ENCODE measurements at places on chromosomes 5 and 9. TPM values are rescaled to one million over a fixed set of nuclear protein-coding genes. Genes with fewer than 3 reads are reported as not detected.

PCDHGB4 gene
- 0.23 TPM for total RNA-seq

DNA sequence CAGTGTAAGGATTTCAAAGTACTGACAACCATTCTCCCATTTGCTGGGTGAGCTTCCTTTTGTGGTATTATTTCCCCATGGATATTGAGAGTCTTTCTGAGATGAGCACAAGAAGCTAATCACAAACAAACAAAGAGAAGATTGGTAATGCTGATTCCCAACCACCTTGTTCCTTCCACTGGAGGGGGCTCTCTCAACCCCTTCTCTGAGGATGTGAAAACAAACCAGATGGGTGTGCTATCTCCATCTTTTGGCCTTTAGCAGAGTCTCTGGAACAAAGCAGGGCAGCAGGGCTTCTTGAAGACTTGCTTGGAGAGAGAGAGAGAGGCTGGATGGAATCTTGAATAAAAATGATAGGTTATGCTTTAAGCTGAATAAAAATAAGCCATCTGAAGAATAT is 576.7 kb upstream of the ZNF462 start:
- no peak for DNase-seq

DNA sequence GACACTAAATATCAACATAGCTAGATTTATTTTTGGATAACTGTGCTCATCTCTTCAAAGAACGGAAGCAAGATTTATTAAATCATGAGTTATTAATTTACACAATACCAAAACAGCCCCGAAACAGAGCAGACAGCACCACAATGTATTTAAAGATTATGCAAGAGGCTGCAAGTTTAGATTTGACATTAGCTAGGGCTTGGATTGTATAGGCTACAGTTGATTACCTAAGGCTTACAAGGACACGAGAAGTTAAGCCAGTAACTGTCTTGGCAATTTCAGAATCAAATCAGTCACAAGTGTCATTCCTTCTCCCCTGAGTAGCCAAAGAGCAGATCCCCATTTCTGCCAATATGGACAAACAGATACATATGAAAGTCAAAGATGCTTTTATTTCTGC is 152.6 kb downstream of the MED27 start:
- no peak for DNase-seq

DNA sequence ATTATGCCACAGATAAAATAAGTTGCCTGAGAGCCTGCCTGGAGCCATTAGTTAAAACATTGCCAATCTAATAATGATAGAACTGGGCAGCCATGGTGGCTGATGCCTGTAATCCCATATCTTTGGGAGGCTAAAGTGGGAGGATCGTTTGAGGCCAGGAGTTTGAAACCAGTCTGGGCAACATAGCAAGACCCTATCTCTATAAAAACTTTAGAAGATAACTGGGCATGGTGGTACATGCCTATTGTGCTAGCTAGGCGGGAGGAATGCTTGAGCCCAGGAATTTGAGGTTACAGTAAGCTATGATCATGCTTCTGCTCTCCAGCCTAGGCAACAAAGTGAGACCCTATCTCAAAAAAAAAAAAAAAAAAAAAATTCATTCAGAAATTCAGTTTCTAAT is 52.6 kb downstream of the RAI14 start:
- DNase-seq = no peak

DNA sequence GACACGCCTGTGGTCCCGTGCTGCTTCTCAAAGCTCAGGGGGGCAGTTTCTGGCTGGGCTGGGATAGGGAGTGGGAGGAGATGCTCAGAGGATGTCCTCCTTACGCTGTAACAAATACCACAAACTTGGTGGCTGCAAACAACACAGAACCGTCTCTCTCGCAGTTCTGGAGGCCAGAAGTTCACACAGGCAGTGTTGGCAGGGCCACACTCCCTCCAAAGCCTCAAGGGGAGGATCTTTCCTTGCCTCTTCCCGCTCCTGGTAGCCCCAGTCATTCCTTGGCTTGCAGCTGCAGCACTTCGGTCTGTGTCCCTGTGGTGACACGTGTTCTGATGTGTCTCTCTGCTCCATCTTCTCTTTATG is 10.4 kb upstream of the ORM1 start:
- no peak for DNase-seq

DNA sequence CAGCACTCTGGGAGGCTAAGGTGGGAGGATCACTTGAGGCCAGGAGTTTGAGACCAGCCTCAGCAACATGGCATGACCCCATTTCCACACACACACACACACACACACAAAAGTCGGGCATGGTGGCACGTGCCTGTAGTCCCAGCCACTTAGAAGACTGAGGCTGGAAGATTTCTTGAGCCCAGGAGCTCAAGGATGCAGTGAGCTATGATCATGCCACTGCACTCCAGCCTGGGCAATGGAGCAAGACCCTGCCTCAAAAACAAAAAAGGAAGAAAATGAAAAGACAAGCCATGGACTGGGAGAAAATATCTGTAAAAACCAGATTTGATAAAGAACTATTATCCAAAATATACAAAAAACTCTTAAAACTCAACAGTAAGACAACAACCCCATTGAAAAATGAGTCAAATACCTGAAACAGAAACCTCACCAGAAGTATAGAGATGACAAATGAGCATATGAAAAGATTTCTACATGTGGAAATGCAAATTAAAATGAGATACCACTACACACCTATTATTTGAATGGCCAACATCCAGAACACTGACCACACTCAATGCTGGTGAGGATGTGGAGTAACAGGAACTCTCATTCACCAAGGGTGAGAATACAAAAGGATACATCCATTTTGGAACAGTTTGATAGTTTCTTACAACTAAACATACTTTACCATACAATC is 24.7 kb downstream of the DNAJA1 start:
- DNase-seq = no peak

DNA sequence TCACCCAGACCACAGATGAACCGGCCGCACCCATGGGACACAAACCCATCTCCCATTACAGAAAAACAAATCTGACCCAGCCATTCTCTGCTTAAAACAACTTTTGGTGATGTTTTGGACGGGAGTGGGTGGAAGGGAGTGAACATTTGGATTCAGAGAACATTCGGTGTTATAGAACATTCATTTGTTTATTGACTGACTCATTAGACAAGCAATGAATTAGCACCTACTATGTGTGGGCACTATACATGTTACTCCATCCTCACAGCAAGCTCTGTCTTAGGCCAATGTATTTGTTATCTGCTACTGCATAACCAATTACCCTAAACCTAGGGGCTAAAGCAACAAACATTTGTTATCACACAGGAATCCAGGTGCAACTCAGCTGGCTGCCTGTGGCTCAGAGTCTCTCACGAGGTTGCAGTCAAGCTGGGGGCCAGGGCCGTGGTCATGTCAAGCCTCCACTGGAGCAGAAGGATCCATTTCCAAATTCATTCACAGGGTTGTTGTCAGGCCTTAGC is 5.1 kb upstream of the ERGIC1 start:
- DNase-seq = no peak

DNA sequence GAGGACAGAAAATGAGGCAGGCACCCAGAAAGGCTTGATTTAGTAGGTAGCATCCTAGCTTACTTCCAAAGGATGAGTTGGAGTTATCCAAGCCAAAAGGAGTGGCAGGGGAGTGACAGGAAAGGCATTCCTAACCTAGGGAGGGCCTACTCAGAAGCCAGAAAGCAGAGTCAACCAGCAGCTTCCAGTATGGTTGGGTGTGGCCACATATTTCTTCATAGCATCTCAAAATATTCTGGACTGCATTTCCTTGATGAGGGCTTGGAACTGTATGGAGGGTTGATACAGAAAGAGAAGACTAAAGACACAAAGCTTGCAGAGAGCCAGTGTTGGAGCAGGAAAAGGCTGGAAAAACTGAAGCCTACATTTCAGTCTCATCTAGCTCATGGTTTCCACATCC is 656.8 kb upstream of the DMAC1 start:
- DNase-seq = no peak

- no peak for DNase-seq
These were observed 903.8 kb downstream of the EFNA5 start for GRCh38 chr5:106766916-106767315.

- DNase-seq = no peak
These were observed 7.2 kb downstream of the DBH start for GRCh38 chr9:133643362-133643755.

DNA sequence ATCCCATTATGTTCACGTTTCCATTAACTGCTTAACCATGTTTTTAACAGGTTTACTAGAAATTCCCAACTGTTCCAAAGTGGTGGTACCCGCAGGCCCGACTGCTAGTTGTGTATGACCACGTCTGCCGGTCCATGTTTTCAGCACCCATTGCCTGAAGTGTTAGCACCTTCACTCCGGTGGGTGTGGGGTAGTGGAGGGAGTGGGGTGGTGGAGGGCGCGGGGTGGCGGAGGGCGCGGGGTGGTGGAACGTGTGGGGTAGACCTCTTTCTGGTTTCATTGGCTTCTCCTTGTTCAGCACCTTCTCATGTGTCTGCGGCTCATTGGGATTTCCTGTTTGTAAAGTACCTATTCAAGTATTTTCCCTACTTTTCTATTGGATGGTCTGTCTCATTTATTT is 37.7 kb downstream of the TPPP start:
- no peak for DNase-seq

DNA sequence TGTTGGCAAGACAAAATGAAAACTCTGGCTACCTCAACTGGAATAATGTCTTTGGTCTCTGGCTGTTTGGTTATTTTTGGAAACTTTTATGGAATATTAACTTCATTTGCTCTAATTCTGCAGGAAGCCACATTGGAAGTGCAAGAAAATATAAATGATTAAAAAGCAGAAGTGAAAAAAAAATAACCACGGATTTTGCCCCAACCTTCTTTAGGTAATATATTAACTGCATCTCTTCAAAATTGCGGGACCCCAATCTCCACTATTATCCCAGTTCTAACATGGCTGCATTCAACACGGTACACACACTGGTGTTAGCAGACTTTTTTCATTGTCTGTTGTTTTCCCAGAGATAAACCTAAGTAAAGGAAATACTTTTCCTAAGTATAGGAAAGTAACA is 23.0 kb downstream of the GLIS3 start:
- DNase-seq = no peak
